ENCODE measurements at places on chromosomes 3 and 15. TPM values are rescaled to one million over a fixed set of nuclear protein-coding genes. Genes with fewer than 3 reads are reported as not detected.

The ADCY5 gene
- 228 TPM for total RNA-seq

The ROBO1 gene
- 12.8 TPM for total RNA-seq

The OXTR gene
- 0.84 TPM for total RNA-seq

The GANC gene
- 22.0 TPM for total RNA-seq

The GOLGA8M gene
- total RNA-seq = not detected

The STRIT1 gene
- total RNA-seq = not detected

The SGO1 gene
- not detected for total RNA-seq

GRCh38 chr3:151425627-151426340, 35.1 kb downstream of the IGSF10 start:
- no peaks in the 10 kb centered on the region for H3K36me3 ChIP-seq
- no peaks in the 10 kb centered on the region for H3K27me3 ChIP-seq
- no peak overlapping the region for H3K27ac ChIP-seq
- no peak overlapping the region for H3K4me3 ChIP-seq

DNA sequence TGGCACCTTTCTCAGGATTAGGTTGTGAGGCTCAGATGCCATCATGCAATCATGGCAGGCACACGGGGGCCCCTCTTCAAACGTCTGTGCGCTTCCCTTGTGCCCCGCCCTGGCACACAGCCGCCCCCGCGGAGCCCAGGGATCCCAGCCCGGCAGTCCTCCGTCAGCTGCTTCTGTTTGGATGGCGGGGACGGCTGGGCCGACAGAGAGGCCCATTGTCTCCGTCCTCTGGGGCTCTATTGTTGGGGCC, 849 bp upstream of the HDAC11 start:
- DNase-seq = no peak
- H3K27me3 ChIP-seq = no peaks in the 10 kb centered on the region
- H3K4me3 ChIP-seq = peak overlapping the region; percentile 66
- H3K4me1 ChIP-seq = peaks cover 18% of the 10 kb centered on the region

- no peaks in the 10 kb centered on the region for H3K36me3 ChIP-seq
- no peak for DNase-seq
- peaks cover 5% of the 10 kb centered on the region for H3K4me1 ChIP-seq
- H3K27ac ChIP-seq = no peak overlapping the region
Measured at GRCh38 chr3:72034986-72035385, 250.0 kb upstream of the PROK2 start.

DNA sequence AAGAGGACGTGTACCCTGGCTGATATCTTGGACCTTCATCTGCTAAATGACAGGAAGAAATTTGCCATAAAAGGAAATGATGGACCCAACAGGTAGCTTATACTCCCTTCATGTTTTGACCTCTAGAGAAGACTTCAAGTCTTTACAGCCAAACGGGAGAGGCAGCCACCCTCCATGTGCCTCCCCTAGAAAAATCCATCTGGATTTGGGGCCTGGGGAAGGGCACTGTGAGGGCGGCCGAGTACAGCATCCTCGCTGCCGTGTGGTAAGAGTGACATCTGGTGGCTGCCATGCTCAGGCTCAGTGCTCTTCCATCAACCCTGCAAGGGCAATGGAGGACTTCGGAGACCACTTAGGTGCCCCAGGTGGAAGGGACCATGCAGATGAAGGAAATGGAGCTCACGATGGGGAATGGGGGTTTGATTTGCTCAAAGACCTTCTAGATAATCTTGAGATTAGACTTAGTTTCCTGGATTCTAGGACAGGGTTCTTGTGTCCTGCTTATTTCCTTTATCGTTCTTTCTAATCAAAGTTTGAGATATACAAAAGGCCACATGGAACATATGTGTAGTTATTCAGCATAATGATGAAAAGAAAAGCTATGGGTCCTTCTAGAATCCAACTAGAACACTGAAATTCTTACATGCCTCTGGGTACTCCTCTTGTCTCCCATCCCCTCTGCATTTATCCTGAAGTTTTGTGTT, 44.4 kb downstream of the AQP9 start:
- no peak for DNase-seq
- H3K27me3 ChIP-seq = no peaks in the 10 kb centered on the region
- no peaks in the 10 kb centered on the region for H3K36me3 ChIP-seq
- H3K4me3 ChIP-seq = no peak overlapping the region
- no peaks in the 10 kb centered on the region for H3K4me1 ChIP-seq

DNA sequence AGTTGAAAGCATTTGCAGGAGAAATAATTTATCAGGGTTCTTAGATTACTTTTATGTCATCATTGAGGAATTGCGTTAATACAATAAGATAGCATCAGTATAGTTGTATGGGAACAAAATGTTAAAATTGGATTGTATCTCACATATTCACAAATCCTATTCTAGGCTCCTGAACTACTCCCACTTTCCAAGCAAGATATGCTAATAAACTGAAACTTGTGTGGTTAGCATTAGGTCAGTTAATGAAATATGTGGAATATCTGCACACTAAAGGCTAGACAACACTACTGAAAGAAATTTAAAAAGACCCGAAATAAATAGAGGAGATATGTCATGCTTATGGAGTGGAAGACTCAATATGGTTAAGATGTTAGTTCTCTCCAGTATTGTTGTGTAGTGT, 272.7 kb downstream of the DOCK3 start:
- H3K27me3 ChIP-seq = no peaks in the 10 kb centered on the region
- no peak for DNase-seq
- no peaks in the 10 kb centered on the region for H3K36me3 ChIP-seq

- no peaks in the 10 kb centered on the region for H3K27me3 ChIP-seq
- H3K36me3 ChIP-seq = peaks cover 32% of the 10 kb centered on the region
- H3K4me1 ChIP-seq = peaks cover 37% of the 10 kb centered on the region
- no peak for DNase-seq
- peak within 1 kb of the TSS; percentile 82 for H3K27ac ChIP-seq
Measured at GRCh38 chr3:49813497-49814174, at the start of gene UBA7. Gene UBA7, minus strand, starts transcription at chr3:49813953. Its CDS starts 166 bp downstream, at chr3:49813787.

DNA sequence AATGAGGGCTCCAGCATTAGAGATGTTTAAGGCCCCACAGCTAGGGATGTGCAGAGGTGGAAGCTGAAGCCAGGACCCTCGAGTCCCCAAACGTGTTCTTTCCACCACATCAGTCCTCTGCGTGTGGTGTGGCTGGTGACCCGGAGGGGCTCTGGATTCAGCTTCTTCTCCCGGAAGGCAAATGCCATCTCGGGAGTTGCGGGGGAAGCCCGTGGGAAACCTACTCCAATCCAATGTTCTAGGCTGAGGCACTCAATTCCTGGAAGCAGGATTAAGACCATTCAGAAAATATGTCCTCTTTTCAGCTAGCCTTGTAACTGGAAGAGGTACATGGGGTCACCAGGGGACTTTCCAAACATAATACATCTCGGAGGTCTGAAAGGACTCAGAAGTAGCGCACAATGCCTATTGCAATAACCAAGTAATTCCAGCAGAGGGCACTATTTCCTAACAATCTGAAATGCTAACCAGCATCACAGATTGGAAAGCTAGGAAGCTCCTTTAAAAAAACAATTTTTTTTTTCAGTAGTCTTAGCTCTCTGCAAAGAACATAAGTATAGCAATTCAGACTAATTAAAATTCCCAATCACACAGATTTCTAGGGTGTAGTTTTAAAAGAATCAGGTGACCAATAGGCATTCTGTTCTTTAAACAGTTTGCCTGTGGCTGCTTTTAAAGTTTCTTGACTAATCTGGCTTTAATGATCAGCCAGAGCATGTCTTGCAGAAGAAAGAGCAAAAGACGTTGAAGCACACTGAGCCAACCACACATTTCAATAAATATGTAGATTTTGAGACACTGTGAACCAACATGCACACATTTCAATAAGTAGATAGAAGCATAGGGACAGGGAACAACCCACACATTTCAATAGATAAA, 36.1 kb downstream of the BNC1 start:
- no peaks in the 10 kb centered on the region for H3K36me3 ChIP-seq
- no peak overlapping the region for H3K4me3 ChIP-seq
- no peak for DNase-seq
- peaks cover 41% of the 10 kb centered on the region for H3K27me3 ChIP-seq
- no peak overlapping the region for H3K27ac ChIP-seq

GRCh38 chr15:62068071-62068809, 1.5 kb downstream of the C2CD4A start:
- peak overlapping the region; percentile 61 for H3K27ac ChIP-seq
- DNase-seq = no peak
- peak overlapping the region; percentile 60 for H3K4me3 ChIP-seq
- H3K27me3 ChIP-seq = peaks cover 16% of the 10 kb centered on the region

DNA sequence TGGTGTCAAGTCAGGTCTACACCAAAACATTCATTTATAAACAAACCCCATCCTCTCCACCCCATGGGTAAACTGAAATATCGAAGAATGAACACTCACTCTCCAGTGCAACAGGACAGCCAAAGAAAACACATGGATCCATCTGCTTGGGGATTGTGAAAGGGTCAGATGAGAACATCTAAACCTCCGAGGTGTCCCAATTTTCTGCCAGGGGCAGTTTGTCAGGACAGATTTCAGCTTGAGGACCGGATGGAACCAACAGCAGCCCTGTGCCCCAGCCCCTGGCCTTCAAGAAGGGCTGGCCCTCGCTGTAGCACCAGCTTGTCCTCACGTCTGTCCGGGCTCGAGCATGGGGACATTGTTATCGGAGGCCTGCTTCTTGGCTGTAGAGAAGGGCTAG, 45.5 kb downstream of the PCSK6 start:
- no peak overlapping the region for H3K4me3 ChIP-seq
- H3K36me3 ChIP-seq = no peaks in the 10 kb centered on the region
- H3K27ac ChIP-seq = peak overlapping the region; percentile 23
- peaks cover 4% of the 10 kb centered on the region for H3K4me1 ChIP-seq

DNA sequence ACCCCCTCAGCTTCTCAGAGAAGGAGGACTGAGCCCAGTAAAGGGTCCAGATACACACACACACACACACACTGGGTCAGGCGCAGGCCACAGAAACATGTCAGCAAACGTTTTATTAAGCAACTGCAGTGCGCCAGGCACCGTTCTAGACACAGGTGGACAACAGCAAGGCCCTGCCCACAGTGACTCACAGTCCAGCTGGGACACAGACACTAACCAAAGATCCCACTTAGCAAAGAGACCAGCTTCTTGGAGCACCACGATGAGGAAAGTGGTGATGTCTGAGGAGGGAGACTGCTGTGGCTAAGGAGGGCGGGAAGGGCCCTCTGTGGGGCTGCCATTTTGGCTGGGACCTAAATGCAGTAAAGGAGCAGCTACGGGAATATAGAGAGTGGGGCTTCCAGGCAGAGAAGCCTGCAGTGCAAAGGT, 2.8 kb upstream of the VILL start:
- H3K4me1 ChIP-seq = no peaks in the 10 kb centered on the region
- H3K27ac ChIP-seq = no peak overlapping the region
- no peak for DNase-seq
- H3K4me3 ChIP-seq = no peak overlapping the region
- no peaks in the 10 kb centered on the region for H3K27me3 ChIP-seq

GRCh38 chr3:49607105-49607591, 52.9 kb downstream of the BSN start:
- peaks cover 7% of the 10 kb centered on the region for H3K4me1 ChIP-seq
- H3K4me3 ChIP-seq = no peak overlapping the region
- H3K27me3 ChIP-seq = no peaks in the 10 kb centered on the region
- H3K36me3 ChIP-seq = no peaks in the 10 kb centered on the region
- no peak overlapping the region for H3K27ac ChIP-seq

DNA sequence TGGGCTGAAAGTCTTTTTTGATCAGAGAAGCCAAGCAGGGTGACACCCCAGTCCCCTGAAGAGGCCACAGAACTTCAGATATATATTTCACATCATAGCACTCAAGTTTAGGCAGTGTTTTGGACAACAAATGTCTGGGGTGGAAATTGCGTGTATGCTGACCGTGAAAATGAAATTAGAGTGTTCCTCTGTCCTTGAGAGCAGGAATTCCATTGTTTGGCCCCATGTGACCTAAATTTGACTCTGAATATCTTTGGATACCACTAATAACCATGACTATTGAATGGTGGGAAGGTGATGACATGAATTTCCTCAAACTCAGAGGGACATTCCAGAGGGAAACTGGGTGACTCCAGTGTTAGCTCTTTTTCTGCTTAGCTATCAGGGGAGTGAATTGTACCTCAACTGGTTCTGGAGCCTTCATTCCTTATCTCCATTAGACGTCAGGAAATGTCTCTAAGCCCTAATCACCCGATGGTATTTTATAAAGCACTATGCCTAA, 263.5 kb upstream of the RASGRP1 start:
- H3K27me3 ChIP-seq = no peaks in the 10 kb centered on the region
- H3K27ac ChIP-seq = no peak overlapping the region
- H3K4me3 ChIP-seq = no peak overlapping the region
- H3K4me1 ChIP-seq = peaks cover 6% of the 10 kb centered on the region
- no peaks in the 10 kb centered on the region for H3K36me3 ChIP-seq

- peaks cover 14% of the 10 kb centered on the region for H3K4me1 ChIP-seq
- DNase-seq = no peak
- peak overlapping the region; percentile 7 for H3K27ac ChIP-seq
- no peaks in the 10 kb centered on the region for H3K27me3 ChIP-seq
Measured at GRCh38 chr15:100032358-100033085, 299.3 kb upstream of the LYSMD4 start.

GRCh38 chr15:94324117-94324826, 92.9 kb downstream of the MCTP2 start:
- no peak for DNase-seq
- peaks cover 5% of the 10 kb centered on the region for H3K4me1 ChIP-seq
- no peak overlapping the region for H3K27ac ChIP-seq
- H3K27me3 ChIP-seq = no peaks in the 10 kb centered on the region
- no peaks in the 10 kb centered on the region for H3K36me3 ChIP-seq

GRCh38 chr3:42706721-42707619, 4.4 kb upstream of the HHATL start:
- H3K4me1 ChIP-seq = no peaks in the 10 kb centered on the region
- no peaks in the 10 kb centered on the region for H3K36me3 ChIP-seq

GRCh38 chr3:139559541-139559940, 20.0 kb upstream of the RBP1 start:
- peaks cover 6% of the 10 kb centered on the region for H3K4me1 ChIP-seq
- H3K36me3 ChIP-seq = no peaks in the 10 kb centered on the region
- peak; percentile 79 for DNase-seq
- no peak overlapping the region for H3K27ac ChIP-seq
- H3K27me3 ChIP-seq = no peaks in the 10 kb centered on the region
- no peak overlapping the region for H3K4me3 ChIP-seq

DNA sequence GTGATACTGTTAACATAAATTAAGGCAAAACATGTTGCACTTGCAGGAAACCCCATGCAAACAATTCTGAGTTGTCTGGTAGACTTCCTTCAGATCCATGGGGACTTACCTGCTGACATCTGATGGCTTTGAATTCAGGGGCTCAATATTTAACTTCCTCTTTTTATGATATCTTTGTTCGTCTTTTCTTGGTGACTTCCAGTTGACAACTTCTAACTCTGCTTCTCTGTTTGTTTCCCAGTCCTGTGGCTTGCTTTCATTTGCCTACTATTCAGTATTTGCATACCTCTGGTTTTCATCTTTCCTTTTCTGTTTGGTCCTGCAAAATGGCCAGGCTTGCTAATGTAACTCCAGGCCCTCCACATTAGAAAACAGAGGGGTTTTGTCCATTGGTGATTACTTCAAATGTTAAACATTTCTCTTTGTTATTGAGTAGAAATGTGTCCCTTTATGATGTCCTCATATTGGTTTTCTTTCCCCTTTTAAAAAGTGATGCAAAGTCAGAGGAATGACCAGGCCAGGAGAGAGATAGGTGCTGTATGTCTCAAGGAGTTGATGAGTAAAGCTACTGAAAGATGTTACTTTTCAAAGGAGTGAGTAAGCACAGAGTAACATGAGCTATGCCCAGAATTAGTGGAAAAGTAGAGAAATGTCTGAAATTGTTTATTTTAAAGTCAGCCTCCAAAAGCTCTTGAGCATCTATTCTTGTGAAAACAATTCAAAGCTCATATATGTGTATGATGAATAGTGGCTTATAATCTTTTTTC, 335.9 kb downstream of the LPP start:
- H3K27ac ChIP-seq = no peak overlapping the region
- peaks cover 56% of the 10 kb centered on the region for H3K4me1 ChIP-seq
- DNase-seq = no peak
- H3K4me3 ChIP-seq = no peak overlapping the region
- H3K27me3 ChIP-seq = no peaks in the 10 kb centered on the region

GRCh38 chr3:46812237-46812791, 50.9 kb downstream of the MYL3 start:
- H3K36me3 ChIP-seq = no peaks in the 10 kb centered on the region
- no peak for DNase-seq
- peak overlapping the region; percentile 61 for H3K4me3 ChIP-seq
- H3K27ac ChIP-seq = no peak overlapping the region

All from esophagus muscularis mucosa (tissue), 4 donors.